ENCODE measurements at places on chromosomes 7 and 10. TPM values are rescaled to one million over a fixed set of nuclear protein-coding genes. Genes with fewer than 3 reads are reported as not detected.

DNA sequence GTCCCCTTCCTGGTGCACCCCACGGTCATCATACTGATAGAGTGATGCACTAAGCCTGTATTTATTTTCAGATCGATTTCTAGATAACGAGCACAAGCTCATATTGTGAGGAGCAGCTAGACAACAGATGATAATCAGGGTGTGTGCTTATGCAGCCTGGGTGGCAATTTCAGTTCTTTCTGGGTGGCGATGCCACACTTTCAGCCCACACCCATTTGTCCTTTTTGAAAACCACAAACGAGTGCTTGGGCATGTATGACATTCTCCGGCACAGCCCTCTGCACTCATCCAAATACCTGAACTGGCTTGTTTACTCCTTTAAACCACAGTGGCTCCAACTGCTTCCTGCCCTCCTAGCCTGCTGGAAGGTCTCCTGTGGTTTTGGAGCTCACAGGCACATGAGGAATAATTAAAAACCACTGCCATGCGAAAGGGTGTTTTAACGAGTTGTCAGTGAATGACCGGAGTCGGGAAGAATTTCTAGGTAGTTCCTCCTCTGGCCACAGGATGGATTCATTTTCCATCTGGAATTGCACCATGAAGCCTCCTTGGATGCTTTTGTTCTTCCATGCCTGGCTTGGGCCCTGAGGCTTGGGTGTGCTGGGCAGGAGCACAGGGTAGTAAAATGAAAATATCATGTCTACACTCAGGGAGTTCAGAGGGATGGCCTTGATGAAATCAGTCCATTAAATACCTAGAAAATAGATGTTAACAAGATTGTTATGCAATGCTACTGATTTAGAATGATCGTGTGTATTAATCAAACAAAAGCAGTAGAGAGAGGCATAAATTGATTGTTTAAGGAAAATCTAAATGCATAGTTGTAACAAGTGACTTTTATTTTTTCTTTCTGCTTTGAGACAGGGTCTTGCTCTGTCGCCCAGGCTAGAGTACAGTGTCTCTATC is 52.4 kb upstream of the ITGB1 start:
- DNase-seq: no peak

- DNase-seq: peak; percentile 62
Measured at GRCh38 chr7:1914321-1914720, 244.2 kb downstream of the ELFN1 start.

GRCh38 chr10:33485276-33485675 is 150.8 kb upstream of the NRP1 start:
- no peak for DNase-seq

GRCh38 chr10:22466763-22467334 is 121.6 kb downstream of the SPAG6 start:
- DNase-seq: no peak

GRCh38 chr7:120949393-120949911 is 1.1 kb upstream of the ING3 start:
- no peak for DNase-seq

The ADAM22 gene
- 3.1 TPM for total RNA-seq

The MAGI2 gene
- 7.2 TPM for total RNA-seq

The NUTM2B gene
- 0.88 TPM for total RNA-seq

Measured in left cardiac atrium (tissue), 4 donors.